Iris pigment epithelial cell (primary cell): ENCODE measurements at places on chromosomes 4 and X.

GRCh38 chr4:2361366-2362265 lies 56.8 kb downstream of the ZFYVE28 start:
- no peak for DNase-seq

DNA sequence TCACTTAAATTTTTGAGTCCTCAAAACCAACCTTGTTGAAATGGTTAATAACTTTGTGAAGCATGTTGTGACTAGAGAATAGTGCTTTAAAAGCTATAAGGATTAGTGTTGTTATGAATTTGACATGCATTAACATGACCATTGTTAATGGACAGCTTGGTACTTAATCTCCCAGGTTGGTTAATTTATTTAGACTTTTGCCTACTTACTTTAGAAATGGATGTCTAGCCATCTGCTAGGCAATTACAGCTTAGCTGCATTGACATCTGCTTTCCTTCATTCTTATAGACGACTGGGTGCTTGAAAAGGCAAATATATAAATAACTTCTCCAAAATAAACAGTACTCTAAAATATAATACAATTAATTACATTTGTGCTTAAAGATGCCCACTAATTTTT lies 368.0 kb downstream of the CCSER1 start:
- no peak for DNase-seq

DNA sequence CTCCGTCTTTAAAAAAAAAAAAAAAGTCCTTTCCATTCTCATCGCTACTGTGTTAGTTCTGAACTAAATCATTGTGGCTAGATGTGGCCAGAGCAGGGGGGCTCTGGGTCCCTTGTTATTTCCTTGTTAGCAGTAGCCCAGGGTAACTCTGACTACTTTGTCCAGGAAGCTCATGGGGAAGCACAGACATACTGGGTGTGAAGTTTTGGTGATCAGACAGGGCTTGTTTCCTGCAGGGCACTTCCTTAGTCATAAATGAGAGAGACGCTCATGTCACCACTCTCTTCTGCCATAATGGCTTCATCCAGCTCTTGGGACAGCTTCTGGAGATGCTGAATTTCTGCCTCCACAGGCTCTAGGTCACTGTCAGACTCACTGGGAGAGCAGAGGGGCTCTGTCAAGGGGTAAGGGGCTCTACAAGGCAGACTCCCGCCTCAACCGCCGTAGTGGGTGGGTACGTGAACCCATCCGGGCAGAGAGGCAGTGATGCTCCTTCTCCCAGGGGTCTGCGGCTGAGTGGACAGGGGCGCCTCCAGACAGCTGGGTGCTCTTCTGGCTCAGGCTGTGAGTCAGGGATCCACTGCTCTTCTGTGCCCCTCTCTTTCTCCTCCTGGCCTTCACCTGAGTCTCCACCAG lies 12.9 kb downstream of the STIM2 start:
- no peak for DNase-seq

DNA sequence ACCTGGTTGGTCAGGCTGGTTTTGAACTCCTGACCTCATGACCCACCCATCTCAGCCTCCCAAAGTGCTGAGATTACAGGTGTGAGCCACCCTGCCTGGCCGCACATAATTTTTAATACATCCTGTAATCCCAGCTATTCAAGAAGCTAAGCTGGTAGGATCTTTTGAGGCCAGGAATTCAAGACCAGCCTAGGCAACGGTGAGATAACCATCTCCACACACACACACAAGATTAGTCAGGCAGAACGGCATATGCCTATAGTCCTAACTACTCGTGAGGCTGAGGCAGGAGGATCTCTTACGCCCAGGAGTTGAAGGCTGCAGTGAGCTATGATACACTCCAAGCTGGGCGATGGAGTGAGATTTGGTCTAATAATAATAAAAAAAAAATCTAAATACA lies 212.4 kb upstream of the NEIL3 start:
- no peak for DNase-seq

DNA sequence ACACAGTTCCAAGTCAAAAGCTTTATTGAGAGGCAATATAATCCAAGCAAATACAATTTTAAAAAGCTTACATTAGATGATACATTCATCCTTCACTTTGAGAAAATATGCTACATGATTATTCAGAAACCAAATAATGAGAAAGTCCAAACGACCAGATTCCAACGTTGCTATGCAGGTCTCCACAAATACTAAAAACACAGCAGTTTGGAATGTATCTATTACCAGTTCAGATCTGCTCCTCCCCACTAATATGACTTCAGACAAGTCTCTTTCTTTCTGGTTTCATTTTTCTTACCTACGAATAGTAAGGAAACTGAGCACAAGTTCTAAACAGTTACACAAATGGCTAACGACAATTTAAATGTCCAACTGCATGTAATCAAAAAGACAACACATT lies 9.5 kb downstream of the NAF1 start:
- peak; percentile 79 for DNase-seq

DNA sequence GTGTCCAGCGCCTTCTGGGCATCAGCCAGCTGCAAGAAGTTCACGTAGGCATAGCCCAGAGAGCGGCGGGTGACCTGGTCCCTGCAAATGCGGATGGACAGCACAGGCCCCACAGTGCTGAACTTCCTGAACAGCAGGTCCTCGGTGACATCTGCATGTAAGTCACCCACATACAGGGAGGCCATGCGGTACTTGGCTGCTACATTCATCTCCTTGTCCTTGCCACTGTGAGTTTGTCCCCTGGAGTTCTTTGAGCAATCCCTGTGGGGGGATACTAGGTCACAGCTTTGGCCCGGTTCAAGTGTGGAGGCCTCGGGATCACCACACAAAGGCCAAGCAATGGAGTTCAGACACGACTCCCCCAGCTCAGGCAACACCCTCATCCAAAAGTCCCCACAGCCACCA lies 776 bp downstream of the PABPC4L start:
- no peak for DNase-seq

- DNase-seq, result no peak
Measured at GRCh38 chr4:118284169-118284568, 68.6 kb downstream of the PRSS12 start.

GRCh38 chrX:68488657-68489056 lies 10.2 kb upstream of the YIPF6 start:
- DNase-seq, result no peak

DNA sequence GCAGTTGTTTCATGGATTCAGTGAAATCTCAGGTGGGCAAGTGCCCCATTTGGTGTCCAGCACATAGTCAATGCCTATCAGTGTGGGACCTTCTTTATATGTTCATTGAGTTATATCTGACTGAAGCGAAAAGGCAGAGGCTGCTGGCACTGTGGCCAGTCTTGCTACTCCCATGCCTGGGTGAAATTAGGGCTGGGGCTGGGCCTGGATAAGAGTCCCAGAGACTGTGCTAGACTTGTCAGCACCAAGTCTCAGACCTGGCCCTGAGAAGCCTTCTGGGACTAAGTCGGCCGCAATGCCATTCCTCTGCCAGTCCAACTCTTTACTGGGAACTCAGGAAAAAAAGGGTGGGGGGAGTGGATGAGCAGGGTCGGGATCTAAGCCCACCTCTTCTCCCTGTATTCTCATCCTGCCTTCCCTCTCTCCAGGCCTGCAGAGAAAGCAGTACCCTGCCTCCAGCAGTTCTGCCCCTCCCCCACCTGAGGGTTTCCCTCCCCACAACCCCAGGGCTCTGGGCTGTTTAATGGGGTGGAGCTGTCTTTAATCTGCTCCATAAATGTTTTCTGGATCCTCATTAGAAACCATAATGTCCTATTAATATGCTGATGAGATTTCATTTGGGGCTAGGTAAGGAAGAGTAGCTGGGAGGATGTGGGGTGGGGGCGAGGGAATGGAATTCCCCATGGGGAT lies 153.5 kb upstream of the PJA1 start:
- no peak for DNase-seq

- no peak for DNase-seq
Measured at GRCh38 chr4:169167957-169168858, 102.5 kb downstream of the SH3RF1 start.

GRCh38 chrX:21735768-21736127 lies 22.2 kb downstream of the SMPX start:
- DNase-seq, result peak; percentile 51

DNA sequence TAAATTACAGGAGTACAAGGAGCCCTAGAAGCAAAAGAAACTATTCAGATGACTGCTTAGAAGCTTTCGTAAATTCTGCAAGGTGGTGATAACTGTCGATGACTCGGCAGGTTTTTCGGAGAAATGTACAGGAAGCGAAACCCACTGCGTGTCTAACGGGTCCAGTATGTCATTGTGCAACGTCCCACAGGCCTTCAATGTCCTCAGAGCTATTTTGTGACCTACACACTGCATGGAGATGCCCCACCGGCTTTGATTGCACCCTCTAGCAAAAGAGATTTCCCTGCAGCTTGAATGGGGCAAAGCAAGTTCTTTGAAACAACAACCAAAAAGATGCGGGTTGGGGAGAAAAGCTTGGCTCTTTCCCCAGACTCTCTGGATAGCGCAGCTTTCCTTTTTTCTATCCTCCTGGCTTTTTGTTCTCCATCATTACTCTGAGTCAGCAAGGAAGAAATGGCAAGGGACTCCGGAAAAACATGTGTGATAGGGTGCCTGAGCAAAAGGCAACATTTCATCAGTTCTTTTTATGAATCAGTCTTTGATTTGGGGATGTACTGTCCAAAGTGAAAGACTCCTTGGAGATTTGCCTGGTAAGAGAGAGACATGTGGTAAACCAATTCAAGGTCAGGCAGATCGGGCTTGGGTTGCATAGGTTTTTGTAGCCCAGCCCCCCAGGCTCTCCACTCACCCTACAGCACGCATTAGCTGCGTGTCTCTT lies 112.0 kb upstream of the TBL1X start:
- peak; percentile 66 for DNase-seq

DNA sequence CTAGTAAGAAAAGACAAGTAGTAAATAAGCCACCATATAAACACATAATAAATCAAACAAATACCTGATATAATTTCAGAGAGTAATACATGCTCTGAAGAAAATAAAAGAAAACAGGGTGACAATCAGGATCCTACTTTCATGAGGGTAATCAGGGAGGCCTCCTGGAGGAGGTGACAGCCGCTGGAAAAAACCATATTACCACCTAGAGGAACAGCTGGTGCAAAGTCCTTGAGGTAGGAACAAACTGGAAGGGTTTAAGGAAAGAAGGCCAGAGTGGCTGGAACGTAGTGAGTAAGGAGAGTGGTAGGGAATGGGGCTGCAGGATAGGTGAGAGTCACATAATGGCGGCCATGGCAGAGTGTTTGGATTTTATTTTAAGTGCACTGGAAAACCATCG lies 19.1 kb upstream of the PLAC1 start:
- DNase-seq, result no peak

DNA sequence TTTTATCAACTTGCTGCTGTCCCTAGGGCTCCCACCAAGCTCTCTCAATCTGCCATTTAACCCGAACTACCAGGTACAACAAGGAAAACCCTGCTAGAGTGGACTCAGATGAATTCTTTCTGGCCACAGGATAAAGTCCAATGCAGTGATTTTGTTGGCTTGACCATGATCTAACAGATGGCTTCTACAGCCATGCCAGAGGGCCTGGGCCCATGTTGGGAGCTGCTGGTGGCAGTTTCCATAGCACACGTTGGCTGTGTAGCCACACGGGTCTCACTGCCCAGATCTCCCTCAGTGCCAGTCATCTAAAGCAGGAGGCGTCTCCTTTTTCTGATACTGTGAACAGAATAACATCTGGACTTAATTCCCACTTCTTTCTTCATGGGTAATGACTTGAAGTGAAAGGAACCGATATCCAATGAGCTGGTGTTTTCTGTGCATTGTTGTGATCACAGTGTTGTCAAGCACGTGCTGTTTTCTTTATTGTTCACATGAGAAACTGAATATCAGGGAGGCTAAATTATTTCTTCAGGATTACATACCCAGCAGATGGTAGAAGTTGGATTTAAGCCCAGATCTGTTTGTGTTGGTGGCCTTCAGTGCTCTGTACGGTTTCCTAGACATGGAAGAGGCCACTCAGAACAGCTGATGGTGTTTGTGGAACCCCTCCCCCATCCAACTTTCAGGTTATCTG lies 85.2 kb upstream of the CLCN4 start:
- DNase-seq, result no peak

GRCh38 chrX:3450881-3451570 lies 104.6 kb upstream of the MXRA5 start:
- DNase-seq, result no peak

GRCh38 chr4:30601070-30601865 lies 118.9 kb upstream of the PCDH7 start:
- no peak for DNase-seq
